ENCODE measurements at places on chromosomes 2 and 18.

GRCh38 chr18:49183921-49184320 is 233.2 kb upstream of the SMAD7 start:
- DNase-seq: no peak

GRCh38 chr2:17614174-17614930 is 73.9 kb downstream of the VSNL1 start:
- no peak for DNase-seq

- DNase-seq: no peak
Measured at GRCh38 chr2:199682001-199682400, 169.0 kb downstream of the FTCDNL1 start.

DNA sequence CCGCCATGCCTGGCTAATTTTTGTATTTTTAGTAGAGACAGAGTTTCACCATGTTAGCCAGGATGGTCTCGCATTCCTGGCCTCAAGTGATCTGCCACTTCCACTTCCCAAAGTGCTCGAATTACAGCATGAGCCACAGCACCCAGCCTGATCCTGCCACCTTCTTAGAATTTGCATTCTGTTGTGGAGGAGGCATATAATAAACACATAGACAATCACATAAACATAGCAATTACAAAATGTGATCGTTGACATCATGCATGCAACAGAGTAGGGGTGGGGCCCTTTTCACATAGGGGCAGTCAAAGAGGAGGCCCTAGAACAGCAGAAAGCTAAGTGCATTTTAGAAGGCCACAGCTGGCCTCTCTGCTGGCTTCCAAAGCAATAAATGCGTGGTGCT is 39.9 kb upstream of the TSPYL6 start:
- no peak for DNase-seq
